ENCODE measurements at places on chromosomes 13 and 19.
A peak's percentile ranks its signal among the peaks of the same experiment; 100 is the strongest.

GRCh38 chr13:20206065-20206697 lies 13.4 kb upstream of the GJB2 start:
- no peak for DNase-seq

GRCh38 chr13:110661256-110661655 lies 44.7 kb downstream of the CARS2 start:
- DNase-seq: no peak

GRCh38 chr19:46499692-46500091 lies 4.0 kb upstream of the PNMA8B start:
- DNase-seq: no peak

DNA sequence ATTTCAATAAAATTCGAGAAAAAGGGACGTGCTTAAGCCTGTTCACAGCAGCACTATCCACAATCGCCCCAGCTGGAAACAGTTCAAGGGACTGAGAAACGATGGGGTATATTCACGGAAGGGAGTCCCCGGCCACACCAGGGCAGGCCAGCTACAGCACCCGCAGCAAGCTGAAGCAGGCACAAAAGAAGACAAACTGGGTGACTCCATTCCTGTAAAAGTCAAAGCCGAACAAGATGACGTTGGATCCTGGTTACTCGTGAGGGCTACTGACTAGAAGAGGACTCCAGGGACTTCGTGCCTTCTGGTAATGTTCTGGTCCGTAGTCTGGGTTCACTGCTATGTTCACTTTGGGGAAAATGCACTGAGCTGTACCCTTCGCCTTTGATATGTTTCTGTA lies 57.6 kb downstream of the COL4A1 start:
- DNase-seq: no peak

DNA sequence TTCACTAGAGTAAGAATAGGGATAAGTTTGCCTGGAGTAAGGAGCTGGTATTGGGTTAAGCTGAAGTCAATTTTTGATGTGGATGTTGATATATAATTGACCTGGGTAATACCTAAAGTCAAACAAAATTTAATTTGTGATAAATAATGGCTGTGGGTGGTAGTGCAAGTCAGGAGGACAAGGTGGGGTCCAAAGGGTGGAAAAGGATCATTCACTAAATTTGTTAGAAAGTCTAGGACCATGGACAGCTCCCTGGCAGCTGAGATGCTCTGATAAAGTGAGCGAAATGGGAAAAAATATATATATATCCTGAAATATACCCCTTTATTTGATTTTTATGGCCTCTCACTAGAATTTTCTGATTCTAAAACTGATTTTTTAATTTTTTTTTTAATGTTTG lies 463.5 kb downstream of the GPC6 start:
- DNase-seq: no peak

GRCh38 chr19:2720777-2721569 lies at the start of gene DIRAS1:
Gene DIRAS1, minus strand, starts transcription at chr19:2721372. Its CDS starts 3,566 bp downstream, at chr19:2717806.
- DNase-seq: no peak

GRCh38 chr19:21468791-21469190 lies 36.6 kb upstream of the ZNF429 start:
- no peak for DNase-seq

GRCh38 chr19:56900573-56901097 lies 60.1 kb upstream of the PEG3 start:
- no peak for DNase-seq

- DNase-seq: no peak
Observed at GRCh38 chr13:100610391-100611347, 22.1 kb upstream of the GGACT start.

- DNase-seq: no peak
Observed at GRCh38 chr19:19372656-19373416, 32.6 kb upstream of the GATAD2A start.

DNA sequence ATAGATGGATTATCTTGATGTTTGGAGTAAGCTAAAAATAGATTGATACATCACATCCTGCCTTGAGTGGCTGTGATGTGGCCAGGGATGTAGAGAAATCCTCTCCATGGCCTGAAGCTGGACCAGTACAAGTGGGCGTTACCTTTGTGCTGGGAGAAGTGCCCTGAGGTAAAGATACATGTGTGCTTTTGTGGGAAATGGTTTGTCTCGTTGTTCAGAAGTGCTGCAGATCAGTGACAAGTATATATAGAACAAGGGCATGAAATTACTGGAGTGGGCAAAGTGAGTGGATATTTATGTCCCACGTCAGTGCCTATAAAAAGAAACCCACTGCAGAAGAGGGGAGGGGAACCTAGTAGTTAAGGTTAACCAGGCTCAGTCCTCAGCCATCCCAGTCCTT lies 12.2 kb upstream of the ZNF304 start:
- no peak for DNase-seq

- peak; percentile 28 for DNase-seq
Observed at GRCh38 chr13:100588331-100589177, at the start of gene GGACT. Gene GGACT, minus strand, starts transcription at chr13:100588789. Its CDS starts 56,198 bp downstream, at chr13:100532591.

GRCh38 chr13:99689955-99690354 lies 188.7 kb downstream of the TM9SF2 start:
- DNase-seq: no peak

DNA sequence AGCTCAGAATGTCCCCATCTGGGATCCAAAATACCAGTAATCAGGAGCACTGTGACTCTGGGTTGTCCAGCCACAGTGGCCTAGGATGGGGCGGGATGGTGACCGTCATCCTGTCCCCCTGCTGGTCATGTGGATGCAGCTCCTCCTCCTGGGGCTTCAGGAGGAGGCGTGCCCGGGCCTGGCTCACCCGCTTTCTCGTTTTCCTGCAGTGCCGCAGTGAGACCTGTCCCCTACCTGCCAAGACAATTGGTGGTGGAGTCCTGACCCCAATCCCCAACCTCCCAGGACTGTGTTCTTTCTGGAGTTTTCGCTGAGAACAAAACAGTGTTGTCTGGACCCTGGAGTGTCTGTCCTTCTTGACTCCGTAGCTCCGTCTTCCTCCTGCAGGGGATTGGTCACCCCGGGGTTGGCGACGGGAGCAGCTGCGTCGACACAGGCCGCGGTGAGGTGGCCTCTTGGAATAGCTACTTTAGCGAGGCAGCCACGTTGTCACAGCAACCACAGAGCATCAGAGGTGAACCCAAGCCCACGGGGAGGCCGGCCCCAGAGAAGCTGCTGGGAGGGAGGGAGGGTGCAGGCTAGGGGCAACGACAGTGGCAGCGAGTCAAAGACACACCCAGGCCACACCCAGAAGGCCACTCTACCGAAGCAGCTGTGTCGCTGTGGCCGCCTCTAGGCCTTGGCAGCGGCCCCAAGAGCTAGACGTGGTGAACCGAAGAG lies 10.2 kb upstream of the EMC10 start:
- no peak for DNase-seq

GRCh38 chr19:38210458-38210987 lies 13.5 kb downstream of the DPF1 start:
- DNase-seq: peak; percentile 82

Data from hypothalamus (tissue), 51 donors.